Retina (tissue), 1 donor: ENCODE measurements at places on chromosomes 7 and 10.

GRCh38 chr7:135317676-135318325, 84.2 kb downstream of the STRA8 start:
- DNase-seq = peak; percentile 27

- peak; percentile 20 for DNase-seq
These were observed 41.5 kb upstream of the SMIM30 start for GRCh38 chr7:113159746-113160339.

GRCh38 chr7:92092210-92092609, 42.1 kb downstream of the CYP51A1 start:
- no peak for DNase-seq

DNA sequence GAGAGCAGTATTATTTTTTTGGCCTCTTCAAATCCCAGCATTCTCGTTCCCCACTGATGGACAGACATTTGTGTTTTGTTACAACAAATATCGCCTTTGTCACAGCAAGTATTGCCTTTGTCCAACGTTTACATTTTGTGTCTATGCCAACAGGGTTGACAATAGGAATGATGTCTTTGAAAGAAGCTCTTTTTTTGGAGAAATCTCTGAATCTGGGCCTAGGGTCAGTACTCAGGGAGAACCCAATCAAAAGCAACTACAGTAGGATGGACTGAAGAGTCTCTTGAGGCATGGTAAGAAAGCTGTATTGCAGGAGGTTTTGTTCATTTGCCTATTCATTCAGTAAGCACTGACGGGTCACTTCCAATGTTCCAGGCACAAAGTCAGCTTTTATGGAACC, 57.7 kb upstream of the KLF14 start:
- no peak for DNase-seq

GRCh38 chr7:29647020-29647654, 83.5 kb downstream of the PRR15 start:
- no peak for DNase-seq

DNA sequence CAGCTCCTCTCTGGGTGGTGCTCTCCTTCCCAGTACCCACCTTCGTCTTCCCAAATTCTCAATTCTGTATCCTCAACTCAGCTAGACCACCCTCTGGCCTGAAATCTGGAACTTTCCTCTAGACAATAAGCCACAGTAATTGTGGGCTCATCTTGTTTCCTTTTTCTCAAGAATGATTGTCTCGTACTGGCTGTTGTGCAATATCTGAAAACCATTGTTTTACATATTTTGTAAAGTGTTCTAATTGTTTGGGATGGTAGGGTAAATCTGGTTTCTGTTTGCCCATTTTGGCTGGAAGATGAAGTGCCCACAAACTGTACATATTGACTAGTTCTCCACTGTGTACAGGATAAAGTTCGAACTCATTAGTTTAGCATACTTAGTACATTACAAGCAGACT, 11.3 kb upstream of the NOBOX start:
- DNase-seq = no peak

DNA sequence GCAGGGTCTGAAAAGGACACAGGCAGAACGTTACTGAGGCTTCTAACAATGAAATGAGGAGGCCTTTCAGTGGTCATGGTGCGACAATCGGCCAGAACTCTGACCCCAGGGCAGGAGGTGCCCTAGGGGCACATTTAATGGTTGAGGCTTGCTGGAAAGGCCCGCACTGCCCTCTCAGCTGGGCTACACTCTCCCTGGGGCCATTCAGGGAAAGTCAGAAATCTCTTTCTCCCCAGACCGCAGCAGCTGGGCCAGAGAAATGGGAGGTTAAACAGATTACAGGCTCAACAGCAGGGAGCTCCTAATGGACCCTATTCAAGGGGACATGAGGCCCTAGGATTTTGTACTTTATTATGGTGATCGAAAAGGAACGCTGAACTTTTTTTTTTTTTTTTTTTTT, 85.6 kb upstream of the FGFR2 start:
- DNase-seq = peak; percentile 32

GRCh38 chr10:51397695-51398094, 301.7 kb downstream of the CSTF2T start:
- DNase-seq = no peak

DNA sequence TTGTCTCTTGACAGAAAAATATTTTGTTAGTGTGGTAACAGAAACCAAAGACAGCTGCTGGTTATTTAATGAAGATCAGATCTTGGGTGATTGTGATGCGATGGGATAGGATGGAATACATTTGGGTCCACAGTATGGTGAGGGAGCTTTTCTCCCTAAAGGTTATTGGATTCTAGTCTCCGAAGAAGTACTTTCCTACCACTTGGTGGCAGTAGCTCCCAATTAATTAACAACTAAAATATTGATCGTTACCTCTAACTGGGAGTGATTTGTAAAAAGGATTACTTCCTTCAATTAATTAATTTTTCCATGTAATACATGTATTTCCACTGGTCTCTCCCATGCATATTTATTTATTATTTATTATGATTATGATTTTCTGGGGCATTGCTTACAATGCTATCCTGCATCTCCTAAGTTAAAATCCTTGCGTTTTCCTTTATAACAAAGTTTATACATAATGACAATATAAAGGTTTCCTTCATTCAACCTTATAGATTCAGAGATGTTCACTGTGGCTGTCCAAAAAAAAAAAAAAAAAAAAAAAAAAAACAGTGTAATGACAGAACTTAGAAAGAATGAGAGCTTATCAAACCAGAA, 25.6 kb downstream of the TMEM196 start:
- peak; percentile 18 for DNase-seq

DNA sequence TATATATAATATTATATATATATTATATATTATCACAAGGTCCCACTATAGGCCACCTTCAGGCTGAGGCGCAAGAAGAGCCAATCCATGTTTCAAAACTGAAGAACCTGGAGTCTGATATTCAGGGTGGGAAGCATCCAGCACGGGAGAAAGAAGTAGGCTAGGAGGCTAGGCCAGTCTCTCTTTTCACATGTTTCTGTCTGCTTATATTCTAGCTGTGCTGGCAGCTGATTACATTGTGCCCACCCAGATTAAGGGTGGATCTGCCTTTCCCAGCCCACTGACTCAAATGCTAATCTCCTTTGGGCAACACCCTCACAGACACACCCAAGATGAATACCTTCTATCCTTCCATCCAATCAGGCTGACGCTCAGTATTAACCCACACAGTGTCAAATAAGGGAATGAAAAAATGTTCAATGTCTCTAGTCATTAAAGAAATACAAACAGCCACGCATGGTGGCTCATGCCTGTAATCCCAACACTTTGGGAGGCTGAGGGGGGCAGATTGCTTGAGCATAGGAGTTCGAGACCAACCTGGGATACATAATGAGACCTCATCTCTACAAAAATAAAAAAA, 135.4 kb upstream of the PCBD1 start:
- no peak for DNase-seq

DNA sequence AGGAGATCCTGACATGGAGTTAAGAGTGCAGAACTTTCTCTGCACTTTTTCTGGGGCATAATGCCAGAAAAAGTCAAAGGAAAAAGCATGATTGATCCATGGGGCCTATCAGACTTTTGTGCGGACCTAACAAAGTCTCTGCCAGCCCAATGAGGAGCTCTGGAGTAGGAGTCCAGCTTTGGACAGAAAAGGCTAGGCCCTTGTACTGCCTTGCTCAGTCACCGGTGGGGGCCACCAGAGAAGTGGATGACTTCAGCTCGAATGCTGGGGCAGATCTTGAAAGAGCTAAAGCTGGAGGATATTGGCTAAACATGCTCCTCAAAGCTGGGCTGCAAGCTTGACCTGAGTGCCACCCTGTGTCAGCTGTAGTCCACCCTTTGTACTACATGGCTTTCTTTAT, 2.8 kb upstream of the ZC3HAV1 start:
- no peak for DNase-seq

GRCh38 chr7:134636008-134636449, 10.6 kb upstream of the BPGM start:
- no peak for DNase-seq

- DNase-seq = no peak
These were observed 44.5 kb upstream of the LBX1 start for GRCh38 chr10:101273741-101274140.

DNA sequence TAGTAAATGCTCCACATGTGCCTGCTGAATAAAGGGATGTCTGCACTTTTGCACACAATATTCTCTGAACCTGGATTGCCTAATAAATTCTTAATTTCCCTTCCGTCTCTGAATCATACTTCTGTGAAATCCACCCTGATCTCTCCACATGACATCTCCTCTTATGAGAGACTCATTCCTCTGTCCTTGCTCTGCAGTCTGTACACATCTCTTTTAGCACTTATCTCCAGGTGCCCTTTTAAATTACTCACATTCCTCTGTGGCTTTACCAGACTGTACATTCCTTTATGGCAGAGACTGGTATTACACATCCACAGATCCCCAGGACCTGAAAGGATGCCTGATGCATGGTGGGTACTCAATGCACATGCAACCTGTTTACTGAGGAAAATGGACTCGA, 527.6 kb downstream of the PHTF2 start:
- DNase-seq = no peak

DNA sequence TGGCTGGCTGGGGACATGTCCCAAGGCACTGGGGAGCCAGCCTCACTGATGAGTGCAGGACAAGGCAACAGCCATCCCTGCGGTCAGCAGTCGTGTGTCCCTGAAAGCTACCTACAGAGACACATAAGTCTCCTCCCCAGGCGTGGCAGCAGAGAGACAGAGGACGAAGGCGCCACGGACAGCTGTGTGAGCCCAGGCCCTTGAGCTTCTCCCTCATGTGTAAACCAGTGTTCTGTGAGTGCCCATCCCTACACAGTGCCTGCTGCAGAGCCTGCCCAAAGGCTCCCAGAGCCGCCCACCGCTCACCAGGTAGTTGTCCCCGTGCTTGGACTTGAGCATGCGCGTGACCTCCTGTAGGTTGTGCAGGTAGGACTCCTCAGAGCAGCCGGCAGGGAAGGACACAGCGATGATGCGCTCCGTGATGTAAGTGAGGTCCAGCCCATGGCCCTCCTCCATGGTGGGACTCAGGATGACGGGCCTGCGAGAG, 142.7 kb downstream of the TNS3 start:
- DNase-seq = no peak

DNA sequence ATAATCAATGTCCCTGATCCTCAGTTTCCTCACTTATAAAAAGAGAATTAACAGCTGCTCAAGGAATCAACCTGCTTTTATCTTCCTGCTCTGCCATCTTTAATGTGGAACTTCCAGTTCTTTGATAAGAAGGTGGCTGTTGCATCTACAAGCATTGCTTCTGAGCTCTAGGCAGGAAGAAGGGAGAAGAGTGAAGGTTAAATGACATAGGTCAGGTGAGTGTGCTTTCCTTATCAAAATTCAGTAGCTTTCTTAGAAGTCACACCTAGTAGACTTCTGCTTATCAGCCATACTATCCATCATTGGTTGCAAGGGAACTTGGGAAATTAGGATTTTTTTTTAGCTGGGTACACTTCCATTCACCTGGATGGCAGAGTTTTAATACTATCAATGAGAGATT, 24.0 kb upstream of the KIF20B start:
- DNase-seq = no peak

DNA sequence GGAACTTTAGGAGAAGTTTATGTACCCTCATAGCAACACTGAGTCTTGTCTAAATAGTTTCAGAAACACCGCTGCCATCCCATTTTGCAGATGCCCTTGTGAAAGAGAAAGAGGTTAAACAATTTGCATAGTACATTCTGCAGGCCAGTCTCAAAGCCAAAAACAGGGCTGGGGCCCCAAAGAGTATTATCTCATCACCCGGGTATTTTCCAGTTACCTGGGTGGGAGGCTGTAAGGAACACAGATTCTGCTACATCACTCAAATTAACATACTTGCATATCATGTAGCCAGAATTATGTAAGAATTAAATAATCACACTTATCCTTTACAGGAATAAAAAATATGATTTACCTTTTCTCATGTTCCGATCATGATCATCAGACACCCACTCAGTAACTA, 3.1 kb upstream of the FAM171A1 start:
- no peak for DNase-seq

DNA sequence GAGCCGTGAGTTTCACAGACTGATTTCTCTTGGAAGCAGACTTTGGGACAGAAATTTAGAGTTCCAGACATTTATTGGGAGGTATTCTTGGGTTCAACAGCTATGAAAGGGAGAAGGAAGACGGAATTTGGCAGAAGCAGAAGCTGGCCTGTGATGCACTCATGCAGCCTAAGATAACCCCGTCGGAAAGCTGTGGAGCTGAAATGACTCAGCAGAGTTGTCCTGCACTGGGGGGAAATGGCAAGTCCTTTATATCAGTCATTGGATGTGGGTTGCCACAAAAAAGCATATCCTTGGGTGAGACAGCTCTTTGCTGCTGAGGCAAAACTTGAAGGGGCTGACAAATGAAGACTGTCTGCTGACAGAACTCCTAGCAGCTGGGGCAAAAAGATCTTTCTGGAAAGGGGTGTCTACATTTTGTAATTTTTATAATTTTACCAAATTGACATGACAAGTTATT, 11.5 kb upstream of the MICU1 start:
- no peak for DNase-seq

- DNase-seq = no peak
These were observed 468.4 kb downstream of the TCERG1L start for GRCh38 chr10:130843051-130843653.

DNA sequence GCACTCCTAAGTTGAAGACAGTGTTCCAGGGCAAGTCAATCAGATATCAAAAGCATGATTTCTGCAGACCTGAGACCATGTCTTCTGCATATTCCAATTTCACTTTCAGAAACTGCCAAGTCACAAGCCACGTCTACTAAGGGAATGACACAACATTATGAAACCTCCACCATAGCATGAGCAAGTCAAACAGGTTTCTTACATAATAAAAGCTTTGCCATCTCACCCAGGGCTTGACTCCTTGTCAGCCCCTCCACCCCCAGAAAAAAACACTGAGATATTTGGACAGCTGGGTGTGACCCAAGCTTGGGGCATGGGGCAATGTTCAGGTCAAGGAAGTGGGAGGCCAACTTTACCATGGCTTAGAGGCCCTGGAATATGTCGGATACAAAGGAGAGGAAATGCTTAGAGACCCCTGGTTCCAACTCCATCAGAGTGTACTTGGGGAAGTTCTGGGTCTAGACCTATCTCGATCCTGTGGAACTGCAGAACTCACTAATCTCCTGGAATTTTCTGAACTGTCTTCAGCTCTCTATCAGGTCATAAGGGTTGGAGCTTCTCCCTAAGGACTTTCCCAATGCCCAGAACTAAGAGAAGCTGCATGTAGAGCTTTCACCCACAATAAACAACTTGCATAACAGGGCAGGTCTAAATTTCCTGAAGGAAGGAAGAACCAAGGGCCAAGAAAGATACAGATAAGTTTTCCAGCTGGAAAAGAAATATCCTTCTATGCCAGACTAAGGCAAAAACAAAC, 80.6 kb upstream of the NAMPT start:
- DNase-seq = no peak

DNA sequence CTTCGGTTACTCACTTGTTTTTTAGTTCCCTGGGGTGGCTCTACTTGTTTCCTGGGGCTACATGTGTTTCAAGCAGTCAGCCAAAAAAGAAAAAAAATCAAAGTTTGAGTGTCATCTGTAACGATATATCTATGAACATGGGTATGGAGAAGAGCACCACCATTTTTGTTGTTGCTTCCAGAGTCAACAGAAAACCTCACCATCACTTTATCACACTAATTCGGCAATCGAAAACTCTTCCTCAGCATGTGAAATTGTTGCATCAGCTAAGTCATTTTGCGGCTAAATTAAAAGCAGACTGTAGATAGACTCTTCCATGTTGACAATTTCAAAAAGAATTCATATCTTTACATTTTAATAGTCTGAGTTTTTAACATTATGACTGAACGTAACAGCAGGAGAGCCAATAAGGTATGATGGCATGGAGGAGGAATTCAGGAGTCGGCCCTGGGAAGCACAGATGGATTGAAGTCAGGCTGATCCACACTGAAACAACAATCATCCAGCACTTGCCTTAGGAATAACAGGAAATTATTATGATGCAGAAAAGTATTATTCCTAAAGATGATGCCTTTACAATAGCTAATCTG, 455.7 kb upstream of the KLF6 start:
- DNase-seq = no peak
